Neural crest cell (in vitro differentiated cells): ENCODE measurements at places on chromosomes 7 and 10.

GRCh38 chr10:89151857-89152256 is 55.3 kb downstream of the CH25H start:
- no peak for DNase-seq

GRCh38 chr10:59934701-59935100 is 28.3 kb upstream of the CCDC6 start:
- no peak for DNase-seq

DNA sequence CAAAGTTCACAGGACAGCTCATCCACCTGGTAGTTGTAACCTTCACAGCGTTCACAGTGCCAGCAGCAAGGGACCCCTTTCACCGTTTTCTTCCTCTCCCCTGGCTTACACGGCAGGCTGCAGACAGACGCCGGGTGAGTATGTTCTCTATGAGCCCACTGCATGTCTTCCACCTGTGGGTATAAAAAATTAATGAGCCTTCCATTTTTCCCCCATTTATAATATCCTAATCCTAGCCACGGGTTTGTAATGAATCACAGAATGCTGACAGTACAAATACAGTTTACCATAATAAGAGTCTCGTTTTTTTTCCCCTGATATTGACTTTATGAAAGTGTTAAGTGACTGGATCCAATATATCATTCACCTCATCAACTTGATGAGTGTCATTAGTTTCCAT is 719.0 kb downstream of the GRM8 start:
- DNase-seq, result no peak

DNA sequence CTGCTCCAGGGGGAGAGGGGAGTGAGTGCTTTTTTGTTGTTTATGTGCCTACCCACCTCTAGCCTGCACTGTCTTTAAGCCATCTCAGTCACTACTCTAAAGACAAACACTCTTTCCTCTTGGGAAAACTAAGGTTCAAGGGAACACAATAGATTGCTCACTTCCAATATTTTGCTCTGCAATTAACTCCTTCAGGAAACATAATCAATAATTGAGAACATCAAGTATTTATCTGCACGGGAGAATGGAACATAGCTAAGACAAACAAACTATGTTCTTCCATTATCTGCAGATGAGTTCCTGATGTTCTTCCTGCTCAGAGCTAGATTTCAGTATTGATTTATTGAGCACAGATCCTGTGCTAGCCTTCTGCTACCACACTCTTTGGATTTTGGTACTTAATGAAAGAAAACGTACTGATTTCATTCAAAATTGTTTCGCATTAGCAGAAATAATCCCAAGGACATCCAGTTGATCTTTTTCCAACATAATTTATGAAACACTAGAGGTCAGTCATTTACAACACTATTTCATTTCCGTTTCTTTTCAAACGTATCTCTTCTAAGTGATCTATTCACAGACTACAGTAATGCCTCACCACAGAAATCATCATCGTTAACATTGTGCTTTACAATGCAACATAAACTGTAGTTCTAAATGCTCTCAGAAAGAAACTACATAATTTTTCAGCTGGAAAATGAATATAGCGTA is 8.3 kb downstream of the NEBL start:
- no peak for DNase-seq

GRCh38 chr10:79493806-79494205 is 18.5 kb upstream of the EIF5AL1 start:
- DNase-seq, result no peak

DNA sequence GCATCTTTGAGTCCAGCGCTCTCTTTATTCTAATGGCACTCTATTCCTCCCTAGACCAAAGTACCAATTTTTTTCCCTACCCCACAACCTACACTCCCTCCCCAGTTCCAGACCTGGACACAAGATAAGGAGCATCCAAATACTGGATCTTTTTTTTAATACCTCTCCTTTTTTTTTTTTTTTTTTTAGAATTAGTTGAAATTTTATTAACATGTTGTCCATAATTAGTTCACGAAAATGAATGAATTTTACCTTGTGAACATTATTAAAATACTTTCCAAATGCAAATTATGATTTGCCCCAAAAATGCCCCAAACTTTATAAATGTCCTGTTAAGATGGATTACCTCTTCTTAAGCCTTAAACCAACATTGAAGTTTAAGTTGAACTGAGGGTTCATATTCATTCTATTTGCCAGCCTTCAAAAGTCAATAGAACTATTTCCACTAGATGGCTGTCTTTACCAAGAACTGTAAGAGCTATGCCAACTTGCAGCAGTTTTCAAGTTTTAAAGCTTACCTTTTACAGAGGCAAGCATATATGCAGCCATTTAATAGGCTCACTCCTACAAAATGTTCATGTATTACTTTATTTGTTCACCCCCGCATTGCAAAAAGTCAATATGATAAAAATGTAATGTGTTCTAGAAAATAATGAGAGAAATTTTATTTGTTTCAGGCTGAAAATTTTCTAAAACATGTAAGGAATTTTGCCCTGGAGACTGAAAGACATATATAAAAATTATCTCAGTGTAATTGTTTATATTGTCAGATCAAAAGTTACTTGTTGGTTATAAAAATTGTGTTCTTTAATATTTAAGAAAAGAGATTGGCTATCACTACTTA is 39.7 kb upstream of the TNKS2 start:
- no peak for DNase-seq

DNA sequence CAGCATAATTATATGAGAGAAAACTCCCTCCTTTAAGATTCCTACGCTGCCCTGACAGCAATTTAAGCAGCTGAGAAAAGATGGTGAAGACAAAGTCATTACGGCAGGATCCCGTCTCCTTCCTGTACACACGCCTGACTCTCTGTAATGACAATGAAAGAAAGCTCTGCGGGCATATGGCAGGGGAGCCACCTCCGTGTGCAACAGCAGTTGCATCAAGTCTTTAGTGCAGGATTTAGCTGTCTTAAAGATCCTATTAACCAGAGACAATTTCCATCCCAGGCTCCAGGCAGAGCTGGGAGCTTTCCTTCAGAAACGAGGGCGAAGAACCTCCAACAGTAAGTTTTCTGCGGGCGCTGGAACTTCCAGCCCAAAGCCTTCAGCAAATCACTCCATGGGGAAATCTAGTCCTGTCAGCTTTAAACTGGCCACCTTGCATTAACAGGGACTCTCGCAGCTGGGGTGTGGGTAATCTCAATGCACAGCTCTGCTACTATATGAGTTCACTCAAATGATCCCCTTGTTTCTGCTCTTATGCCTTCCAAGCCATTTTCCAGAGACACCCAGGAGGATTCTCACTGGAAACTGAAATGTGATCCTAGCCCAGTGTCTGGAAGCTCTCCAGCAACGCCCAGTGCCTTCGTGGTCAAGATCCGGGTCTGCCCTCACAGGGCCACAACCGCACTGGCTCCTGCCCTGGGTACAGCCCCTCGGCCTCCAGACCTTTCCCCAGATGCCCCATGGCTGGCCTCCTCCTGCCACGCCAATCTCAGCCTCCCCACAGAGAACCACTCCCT is 74.9 kb downstream of the CTBP2 start:
- DNase-seq, result no peak

DNA sequence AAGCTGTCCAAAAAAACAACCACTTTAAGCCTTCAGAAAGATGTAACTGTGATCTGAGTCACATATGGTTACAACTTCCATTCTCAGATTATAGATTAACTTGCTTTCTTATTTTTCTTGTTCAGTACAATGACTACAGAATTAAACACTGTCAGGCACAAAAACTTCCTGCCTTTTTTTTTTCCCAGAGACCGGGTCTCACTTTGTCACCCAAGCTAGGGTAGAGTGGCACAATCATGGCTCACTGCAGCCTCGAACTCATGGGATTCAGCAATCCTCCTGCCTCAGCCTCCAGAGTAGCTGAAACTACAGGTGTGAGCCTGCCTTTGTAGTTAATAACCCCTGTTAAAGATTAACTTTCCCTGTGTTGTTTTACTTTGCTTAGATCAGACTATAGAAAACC is 163.2 kb downstream of the AVL9 start:
- no peak for DNase-seq

GRCh38 chr7:148607151-148607661 is 16.6 kb downstream of the C7orf33 start:
- no peak for DNase-seq

GRCh38 chr7:18855796-18856195 is 261.6 kb downstream of the TWIST1 start:
- no peak for DNase-seq

- DNase-seq, result no peak
These were observed 39.8 kb downstream of the BRI3 start for GRCh38 chr7:98321301-98321700.

DNA sequence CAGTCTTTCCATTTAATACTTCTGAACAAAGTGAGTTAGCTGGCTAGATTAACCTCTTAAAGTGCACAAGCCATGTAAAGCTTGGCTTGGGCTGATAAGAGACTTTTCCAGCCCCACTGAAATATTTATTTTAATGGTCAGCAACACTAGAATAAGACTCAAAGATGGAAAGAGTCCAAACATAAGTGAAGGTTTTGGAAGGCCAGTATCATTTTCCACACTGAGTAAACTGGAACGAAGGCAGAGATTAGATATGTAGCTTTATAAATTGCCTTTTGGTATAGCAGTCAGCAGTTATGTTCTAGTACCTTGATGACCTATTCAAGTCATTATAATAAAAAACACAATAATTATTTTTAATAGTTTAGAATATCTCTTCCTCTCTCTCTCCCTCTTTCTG is 102.2 kb downstream of the HDAC9 start:
- no peak for DNase-seq

GRCh38 chr10:94125856-94126255 is 132.1 kb downstream of the PLCE1 start:
- no peak for DNase-seq

DNA sequence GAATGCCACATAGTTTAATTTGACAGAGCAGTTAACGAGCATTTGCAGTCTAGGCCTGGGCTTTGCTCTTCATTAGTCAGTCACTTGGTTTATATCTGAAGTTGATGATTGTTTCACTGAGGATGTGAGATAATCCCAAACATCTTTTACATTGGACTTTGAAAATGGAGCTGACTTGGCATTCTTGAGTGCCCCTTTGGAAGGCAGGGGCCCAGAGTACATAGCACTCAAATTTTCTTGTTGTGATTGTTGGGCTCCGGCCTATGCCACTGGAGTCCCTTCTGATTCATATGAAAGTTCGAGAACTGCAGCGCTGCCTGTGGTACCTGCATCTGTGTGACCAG is 21.9 kb downstream of the DNAJB6 start:
- DNase-seq, result no peak

- DNase-seq, result no peak
These were observed 51.1 kb upstream of the ADRB1 start for GRCh38 chr10:113992471-113993011.

DNA sequence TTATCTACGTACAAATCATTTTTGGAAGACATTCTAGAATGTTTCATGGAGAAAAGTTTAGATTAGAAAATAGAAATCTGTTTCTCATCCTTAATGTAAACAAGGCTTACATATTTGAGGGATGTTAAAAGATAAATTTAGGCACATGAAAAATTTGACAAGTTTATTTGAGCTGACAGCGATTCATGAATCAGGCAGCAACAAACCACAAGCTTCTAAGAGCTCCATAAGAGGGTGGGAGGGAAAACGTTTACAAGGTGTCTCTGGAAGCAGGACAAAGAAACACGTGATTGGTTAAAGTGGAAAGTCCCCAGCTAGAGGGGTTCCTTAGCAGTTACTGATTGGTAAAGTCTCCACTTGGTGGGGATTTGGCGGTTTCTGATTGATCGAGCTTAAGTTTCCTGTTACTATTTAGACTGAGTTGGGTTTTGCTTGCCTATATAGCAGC is 228.9 kb upstream of the PITRM1 start:
- DNase-seq, result no peak

GRCh38 chr10:30188101-30188500 is 128.7 kb upstream of the JCAD start:
- DNase-seq, result no peak

- no peak for DNase-seq
These were observed 156.6 kb upstream of the TMEM196 start for GRCh38 chr7:19930051-19930450.

GRCh38 chr7:81516898-81517297 is 252.9 kb downstream of the HGF start:
- DNase-seq, result no peak

DNA sequence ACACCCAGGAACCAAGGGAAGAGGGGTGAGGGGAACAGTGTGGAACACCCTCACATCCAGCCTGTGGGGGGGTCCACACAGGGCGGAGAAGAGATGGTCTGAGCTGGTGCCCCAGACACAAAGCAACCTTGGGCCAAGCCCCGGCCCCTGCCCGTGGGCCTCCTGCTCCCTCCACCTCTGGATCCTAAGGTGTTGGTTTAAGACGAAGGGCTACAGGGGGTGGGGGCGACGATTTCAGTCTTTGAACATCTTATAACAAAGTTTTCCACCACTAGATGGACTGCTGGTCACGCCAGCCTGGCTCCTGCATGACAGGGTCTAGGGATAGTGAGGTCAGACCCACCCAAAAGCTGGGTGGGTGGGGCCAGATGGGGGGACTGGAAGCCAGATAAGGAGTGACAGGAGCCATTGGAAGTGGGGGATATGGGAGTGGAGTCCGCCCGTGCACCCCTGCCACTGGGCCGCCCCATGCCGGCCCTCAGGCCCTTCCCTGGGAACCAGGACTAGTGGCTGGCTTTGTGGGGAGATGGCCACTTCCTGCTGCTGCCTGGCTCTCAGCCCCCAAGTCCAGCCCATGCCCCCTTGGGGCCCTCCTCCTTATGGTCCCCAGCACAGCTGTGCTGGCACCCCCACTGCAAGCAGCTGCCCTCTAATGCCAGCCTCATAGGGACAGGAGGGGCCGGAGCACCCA is 98.4 kb downstream of the RGS10 start:
- DNase-seq, result no peak

GRCh38 chr7:157926521-157927150 is 589.8 kb downstream of the DNAJB6 start:
- no peak for DNase-seq

GRCh38 chr7:6232116-6232515 is 40.3 kb downstream of the CYTH3 start:
- no peak for DNase-seq

DNA sequence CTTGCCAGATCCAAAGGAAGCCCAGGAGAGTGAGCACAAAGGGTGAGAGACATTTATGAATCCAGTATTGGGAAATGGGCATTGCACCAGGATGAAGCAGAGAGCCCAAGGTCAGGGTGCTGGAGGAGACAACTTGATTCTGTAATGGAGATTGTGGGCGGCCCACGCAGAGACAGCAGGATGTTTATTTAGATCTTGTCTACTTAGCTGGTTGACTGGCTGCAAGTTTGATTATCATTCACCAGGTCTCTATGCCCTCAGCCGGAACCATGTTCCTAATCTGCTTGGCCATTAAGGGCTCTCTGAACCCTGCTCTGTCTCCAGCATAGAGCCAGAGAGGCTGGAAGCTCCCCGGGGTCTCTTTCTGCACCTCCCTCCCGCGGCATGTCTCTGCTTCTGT is 188.7 kb downstream of the PLXNA4 start:
- DNase-seq, result no peak

- DNase-seq, result no peak
These were observed 21.7 kb upstream of the STRIP2 start for GRCh38 chr7:129412501-129412900.

- no peak for DNase-seq
These were observed at the start of gene CUBN for GRCh38 chr10:17129741-17130140. Gene CUBN (minus strand): TSS chr10:17129811. CDS start chr10:17129765, 46 bp downstream.
